ENCODE measurements at places on chromosomes 16 and 17.

- peak; percentile 78 for DNase-seq
These were observed 223.0 kb downstream of the NTN1 start for GRCh38 chr17:9244066-9245052.

GRCh38 chr17:70976447-70976846 is 807.1 kb downstream of the KCNJ2 start:
- no peak for DNase-seq

DNA sequence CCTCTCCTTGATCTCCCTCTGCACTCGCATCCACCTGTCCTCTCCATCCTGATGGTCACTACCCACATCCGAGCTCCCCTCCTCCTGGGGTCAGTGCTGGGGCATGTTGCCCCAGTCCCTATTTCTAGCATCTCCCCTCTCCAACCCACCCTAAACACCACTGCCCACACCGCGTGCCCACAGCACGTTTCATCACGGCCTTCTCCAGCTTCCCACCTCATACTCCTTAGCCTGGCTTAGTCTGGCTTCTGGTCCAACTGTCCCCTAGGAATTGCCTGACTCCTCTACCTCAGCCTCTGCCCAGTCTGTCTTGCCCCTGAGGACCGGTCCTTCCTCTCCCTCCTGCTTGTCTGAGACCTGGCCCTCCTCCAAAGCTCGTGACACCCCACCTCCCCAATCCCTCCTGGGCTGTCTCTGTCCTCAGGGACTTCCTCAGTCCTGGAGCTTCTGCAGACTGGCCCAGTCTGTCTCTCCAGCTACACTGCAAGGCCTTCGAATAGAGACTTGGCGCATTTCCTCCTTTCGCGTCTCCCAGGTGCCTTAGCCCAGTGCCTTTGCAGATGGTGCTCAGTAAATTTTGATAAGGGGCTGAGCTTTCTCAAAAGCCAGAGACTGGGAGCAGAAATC is 4.9 kb downstream of the ALOX15 start:
- no peak for DNase-seq

GRCh38 chr16:86823125-86823524 is 244.8 kb downstream of the FOXL1 start:
- DNase-seq: no peak

GRCh38 chr16:53785044-53785443 is 81.1 kb downstream of the FTO start:
- DNase-seq: peak; percentile 82

- peak; percentile 55 for DNase-seq
These were observed 7.9 kb upstream of the NAGPA start for GRCh38 chr16:5041600-5042133.

GRCh38 chr16:3638916-3639644 is 15.4 kb upstream of the DNASE1 start:
- no peak for DNase-seq

- DNase-seq: no peak
These were observed 12.1 kb upstream of the PRKCB start for GRCh38 chr16:23823475-23824384.

DNA sequence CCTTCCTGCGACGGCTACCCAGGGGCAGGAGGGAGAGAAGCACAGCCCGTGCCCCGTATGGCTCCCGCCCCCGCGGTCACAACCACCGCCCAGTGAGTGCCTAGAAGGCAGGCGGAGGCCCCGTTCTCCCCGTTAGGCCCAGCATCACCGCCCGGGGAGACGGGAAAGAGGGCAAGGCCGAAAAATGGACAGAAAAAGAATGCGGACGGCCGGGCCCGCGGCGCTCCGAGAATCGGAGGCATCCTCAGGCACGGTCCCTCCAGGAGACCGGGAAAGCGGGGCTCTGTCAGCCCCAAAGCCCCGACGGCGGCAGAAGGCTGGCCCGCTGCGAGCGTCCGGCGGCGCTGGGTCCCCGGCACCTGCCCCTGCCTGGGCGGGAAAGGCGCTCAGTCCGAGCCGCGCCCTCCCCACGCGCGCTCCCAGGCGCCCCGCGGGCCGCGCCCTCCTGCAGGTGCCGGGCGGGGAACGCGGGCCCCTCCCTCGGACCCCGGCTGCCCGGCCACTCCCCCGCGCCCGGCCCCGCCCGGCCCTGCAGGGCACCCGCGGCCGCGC is 407 bp downstream of the MCRIP1 start:
- DNase-seq: no peak

GRCh38 chr17:62703261-62703775 is 75.8 kb downstream of the MRC2 start:
- DNase-seq: peak; percentile 42

DNA sequence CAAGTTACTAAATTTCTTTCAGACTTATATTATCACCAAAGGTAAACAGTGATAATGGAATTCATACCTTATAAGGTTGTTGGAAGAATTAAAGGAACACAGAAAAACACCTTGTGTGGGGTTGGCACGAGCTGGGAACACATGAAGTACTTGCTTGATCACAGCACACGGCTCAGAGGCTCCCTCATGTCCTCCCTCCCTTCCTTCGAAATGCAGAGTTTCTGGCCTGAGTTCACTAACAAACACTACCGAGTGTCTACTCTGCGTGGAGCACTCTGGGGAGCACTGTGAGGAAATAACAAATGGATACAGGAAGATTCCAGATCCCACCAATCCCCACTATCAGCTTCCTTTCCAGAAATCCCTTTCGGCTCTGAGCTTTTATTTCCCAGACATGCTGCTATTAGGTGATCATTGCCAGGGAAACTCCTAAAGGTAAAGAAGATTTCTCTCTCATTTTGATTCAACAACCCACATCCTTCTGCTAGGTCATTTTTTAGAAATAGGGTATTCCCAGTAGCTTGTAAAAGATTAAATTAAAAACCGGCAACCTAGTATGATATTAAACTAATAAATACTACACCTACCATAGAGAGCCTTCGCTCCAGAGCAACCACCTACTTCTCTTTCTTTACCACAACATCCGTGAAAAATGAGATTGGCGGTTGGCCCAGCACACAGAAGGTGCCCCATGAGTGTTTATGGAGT is 6.1 kb upstream of the HNF1B start:
- DNase-seq: no peak

All from fibroblast of skin of right quadriceps (primary cell).